ENCODE measurements at places on chromosomes 1 and 21.

GRCh38 chr1:85280636-85281035 lies 4.2 kb upstream of the BCL10 start:
- DNase-seq, result no peak

DNA sequence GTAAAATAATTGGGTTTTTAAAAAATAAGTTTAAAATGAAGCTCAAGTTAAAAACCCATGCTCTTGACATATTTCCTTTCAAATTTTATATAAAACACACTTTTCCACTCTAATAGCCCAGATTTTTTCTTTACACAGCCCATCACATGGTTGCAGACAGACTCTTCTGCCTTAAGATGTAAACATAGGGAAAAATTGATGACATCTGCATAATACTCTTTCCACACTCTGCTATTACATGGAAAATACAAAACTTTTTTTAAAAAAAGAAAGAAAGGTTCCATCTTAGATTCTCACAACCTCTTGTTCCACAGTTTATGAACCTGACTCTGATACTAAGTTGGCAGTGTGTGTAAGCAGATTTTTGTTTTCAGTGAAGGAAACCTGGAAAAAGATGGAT lies 120.8 kb upstream of the ZNF648 start:
- DNase-seq, result no peak

DNA sequence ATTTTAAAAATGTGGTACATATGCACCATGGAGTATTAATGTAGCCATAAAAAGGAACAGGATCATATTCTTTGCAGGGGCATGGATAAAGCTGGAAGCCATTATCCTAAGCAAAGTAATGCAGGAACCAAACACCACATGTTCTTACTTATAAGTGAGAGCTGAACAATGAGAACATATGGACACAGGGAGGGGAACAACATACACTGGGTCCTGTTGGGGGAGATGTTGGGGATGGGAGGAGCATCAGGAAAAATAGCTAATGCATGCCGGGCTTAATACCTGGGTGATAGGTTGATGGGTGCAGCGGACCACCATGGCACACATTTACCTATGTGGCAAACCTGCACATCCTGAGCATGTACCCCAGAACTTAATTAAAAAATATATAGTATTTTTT lies 352.5 kb upstream of the KAZN start:
- DNase-seq, result no peak

DNA sequence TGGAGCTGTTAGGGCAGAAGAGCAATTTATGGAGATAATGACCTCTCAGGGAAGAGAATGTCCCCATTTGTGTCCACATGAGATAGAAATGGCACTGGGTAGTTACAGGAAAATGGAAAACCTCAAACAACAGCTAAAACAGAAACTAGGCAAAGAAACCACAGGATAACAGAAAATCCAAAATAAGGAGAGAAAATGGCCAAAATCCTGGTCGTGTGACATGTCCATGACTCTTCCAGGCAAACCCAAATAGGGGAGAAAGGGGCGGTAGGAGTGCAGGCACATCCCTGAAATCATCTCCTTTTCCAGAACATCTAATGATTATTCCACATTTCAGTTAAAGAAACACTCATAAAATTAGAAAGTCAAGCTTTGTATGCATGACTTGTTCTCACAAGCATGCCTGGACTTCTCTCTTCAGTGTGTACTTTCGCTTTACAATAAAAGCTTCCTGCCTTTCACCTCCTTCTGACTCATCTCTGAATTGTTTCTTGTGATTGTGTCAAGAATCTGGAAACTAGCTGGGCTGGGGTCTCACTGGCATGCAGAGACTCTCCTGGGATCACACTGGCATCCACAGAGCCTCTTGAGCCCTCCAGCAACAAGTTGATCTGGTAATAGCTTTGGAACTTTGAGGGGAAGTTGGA lies 171.4 kb upstream of the ZP4 start:
- no peak for DNase-seq

DNA sequence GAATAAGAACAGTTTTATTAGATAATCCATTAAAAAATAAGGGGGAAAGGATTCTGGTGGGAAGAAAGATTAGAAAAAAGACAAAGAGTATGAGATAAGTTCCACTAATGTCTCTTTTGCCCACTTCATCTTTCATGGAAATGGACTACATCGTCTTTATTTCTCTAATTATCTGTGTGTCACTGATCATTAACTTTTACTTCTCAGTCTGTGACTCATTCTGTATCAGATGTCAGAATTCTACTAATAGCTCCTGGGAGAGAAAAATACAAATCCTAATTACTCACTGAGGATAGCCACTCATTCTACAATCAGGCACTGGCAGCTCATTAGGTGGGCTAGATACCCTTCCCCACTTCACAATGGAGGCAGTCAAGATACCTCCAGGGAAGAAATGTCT lies 41.7 kb downstream of the ILDR2 start:
- no peak for DNase-seq

GRCh38 chr1:31306278-31306677 lies 9.4 kb downstream of the ZCCHC17 start:
- peak; percentile 61 for DNase-seq

DNA sequence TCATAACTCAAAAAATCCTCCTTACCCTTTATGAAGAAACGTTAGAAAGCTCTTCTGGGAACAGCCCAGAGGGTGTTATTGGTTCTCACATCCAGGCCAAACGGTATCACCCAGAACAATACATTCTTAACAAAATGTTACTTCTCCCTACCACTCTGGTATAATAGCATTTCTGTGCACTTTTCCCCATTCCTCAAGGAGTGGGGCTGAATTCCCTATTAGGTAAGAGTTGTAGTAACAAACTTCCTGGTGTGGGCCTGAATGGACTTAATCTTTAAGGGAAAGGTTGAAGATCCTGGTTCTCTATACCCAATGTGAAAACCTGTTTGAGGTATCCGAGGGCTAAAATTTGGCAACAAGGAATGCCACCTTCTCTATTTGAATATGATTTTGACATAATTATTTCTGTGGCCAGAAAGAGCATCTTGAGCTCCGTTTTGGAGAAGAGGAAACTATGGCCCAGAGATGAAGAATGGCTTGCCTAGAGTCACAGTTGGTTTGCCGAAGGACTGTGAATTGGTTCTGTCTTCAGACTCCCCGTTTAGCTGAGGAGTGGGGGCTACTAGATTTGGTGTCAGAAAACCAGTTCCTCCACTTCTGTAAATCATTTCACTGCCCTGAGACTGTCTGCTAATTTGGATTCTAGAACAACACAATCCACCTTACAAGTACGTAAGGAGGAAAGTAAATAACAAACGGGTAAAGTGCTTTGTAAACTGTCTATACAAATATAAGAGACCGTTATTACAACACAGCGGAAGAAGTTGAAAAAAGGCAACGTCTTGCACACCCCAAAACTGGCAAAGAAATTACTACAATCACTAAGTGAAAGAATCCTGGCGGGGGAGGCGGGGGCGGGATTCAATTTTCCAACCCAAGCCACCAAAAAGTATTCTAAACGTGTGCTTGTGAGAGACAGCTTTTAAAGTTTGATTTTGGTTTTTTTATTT lies 2.3 kb downstream of the ANP32E start:
- DNase-seq, result peak; percentile 21

GRCh38 chr1:33086384-33086850 lies 5.5 kb downstream of the AZIN2 start:
- peak; percentile 64 for DNase-seq

GRCh38 chr1:154327466-154328317 lies 2.4 kb downstream of the ATP8B2 start:
- DNase-seq, result no peak

DNA sequence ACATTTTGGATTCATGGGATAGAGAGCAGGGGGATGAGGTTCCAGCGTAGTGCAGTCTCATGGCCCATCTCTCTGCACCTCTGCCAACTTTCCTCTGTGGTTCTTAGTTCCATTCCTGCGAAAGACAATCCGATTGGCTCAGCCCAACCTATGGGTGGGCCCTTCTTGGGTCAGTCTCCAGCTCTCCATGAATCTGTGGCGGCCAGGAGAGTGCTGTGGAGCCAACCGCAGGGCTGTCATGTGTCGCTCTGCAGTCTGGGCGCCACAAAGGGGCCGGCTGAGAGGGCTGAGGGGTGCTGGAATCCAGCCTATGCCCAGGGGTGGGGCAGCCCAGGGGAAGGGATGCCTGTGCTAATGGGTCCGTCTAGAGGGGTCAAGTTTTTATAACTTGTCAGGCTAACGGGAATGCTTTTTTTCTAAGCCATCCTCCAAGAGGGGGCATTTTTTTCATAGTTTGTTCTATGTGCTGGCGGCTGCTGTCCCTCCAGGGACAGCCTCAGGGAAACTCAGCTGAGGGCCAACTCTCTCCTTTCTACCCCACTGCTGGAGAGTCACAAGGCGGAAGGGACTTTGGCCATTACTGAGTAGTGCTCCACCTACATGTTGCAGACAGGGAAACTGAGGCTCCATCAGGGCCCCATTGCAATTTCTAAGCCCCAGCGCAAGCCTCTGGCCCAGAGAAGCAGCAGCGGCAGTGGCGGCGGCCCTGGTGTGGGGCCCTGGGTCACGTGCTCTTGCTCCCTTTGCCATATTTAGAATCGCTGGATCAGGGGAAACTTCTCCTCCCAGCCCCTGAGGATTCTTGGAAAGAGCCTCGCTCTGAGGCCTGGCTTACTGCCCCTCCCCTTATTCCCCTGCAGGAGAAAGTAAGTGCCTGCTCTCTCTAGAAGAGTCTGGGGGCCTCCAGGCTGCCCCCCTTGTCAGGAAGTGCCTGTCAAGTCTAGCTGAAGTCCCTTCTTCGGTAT lies 23.4 kb downstream of the KCNQ4 start:
- peak; percentile 88 for DNase-seq

GRCh38 chr21:32135401-32136363 lies 143.2 kb downstream of the MIS18A start:
- no peak for DNase-seq

DNA sequence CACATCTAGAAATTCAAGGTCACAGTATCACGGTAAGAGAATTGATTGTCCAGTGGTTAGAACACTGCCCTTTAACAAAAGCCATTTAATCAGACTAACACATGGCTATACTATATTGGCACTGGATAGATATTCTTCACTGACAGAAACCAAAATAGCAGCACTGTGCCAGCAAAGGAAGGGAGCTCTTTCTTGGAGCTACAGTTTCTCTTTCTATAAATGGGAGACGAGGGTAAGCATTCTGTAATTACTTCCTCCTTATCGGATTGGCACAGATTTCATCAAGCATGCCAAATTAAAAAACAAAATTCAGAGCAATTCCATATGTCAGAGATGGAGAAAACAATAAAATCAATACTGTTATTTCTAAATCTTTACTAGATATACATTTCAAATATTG lies 115.7 kb upstream of the CACYBP start:
- no peak for DNase-seq

DNA sequence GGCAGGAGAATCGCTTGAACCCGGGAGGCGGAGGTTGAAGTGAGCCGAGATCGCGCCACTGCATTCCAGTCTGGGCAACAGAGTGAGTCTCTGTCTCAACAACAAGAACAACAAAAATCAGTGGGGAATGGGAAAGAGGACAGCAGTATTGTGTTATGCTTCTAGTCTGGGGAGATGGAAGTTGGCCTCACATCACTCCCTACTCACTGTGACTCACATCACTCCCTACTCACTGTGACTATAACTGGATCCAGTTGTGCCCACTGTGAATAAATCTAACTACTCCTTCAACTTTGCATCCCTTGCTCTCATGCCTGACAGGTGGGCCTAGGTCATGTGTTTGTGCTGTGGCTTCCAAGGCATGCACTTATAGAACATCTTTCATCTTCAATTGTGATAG lies 285.4 kb upstream of the USP24 start:
- DNase-seq, result no peak

DNA sequence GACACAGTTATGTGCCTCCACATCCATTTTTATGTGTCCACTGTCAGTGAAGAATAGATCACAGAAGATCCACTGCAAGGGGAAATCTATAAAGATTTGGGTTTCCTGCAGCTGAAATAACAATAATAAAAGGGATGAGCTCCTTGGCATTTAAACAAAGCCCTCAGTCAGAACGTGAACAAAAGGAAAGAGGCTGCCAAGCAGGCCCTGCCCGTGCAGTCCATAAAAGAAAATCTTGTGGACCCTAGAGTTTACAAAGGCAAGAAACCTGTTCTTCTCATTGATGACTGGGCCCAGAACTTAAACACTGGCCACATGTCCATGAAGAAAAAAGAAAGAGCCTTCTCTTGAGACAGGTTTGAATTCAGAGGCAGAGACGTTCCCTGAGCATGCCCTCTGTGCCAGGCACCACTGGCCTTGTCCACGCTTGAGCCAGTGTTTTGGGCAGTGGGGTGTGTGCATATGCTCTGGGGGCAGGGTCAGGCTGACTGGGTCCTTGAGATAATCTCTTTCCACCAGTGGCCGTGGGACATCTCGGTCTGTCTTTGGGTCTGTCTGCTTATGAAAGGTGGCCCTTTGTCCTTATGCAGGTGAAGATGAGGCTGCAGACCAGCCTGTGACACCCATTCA lies 142.7 kb downstream of the HIVEP3 start:
- DNase-seq, result no peak

- DNase-seq, result no peak
Observed at GRCh38 chr1:55868026-55868425, 652.9 kb upstream of the USP24 start.

GRCh38 chr1:50703240-50703639 lies 256.8 kb downstream of the FAF1 start:
- no peak for DNase-seq

- DNase-seq, result no peak
Observed at GRCh38 chr1:87842156-87842555, 513.5 kb downstream of the LMO4 start.

GRCh38 chr1:175873290-175873935 lies 130.0 kb upstream of the TNR start:
- no peak for DNase-seq

GRCh38 chr1:33828654-33829053 lies 35.2 kb upstream of the HMGB4 start:
- no peak for DNase-seq

GRCh38 chr1:169132512-169133227 lies 26.2 kb downstream of the ATP1B1 start:
- no peak for DNase-seq

DNA sequence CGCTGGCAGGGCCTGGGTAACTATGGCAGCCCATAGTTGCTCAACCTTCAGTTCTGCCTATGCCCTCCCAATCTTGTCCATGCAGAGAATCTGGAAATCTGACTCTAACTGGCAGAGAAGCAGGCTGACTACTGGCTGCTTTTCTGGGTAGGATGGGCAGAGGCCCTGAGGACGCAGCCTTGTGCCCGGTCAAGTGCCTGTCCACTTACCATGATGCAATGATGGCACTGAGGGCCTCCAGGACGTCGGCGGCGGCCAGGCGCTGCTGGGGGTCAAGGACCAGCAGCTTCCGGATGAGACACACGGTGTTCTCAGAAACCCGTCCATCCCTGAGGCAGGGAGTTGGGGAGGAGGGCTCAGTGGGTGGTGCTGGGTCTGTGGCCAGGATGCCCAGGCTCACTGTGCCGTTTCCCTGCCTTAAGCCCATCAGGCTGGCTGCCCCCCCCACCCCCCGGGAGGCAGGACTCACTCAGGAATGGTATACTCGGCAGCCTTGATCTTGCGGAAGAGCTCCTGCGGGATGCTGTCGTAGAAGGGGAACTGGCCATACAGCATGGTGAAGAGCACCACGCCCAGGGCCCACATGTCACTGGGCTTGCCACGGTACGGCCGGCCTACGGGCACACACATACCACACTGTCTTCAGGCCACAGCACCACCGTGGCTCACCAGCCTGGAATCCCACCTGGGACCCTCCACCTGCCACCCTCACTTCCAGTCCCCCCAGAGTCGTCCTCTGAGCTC lies 20.4 kb upstream of the EVA1B start:
- DNase-seq, result no peak

All from hepatic stellate cell (primary cell).